CD4-positive, alpha-beta T cell treated with Interleukin-17A for 4 hours (primary cell): ENCODE measurements at places on chromosomes 11 and 22.

DNA sequence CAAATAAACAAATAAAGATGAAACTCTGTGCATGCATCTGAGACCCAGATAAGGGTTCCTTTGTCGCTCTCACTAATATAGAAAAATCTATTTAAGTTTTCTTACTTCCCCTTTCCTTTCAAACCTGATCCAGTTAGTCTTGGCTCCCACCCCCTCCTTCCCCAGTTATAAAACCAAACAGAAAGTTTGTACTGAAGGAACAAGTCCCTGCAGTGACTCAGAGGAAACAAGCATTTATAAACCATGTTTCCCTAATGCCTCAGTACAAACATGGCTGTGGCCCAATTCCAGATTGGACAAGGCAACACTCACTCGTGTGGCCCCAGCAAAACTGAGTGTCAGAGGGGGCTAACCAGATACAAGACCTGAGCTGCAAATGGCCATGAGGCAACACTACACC is 65.5 kb upstream of the ARHGAP20 start:
- no peak for DNase-seq

GRCh38 chr11:132992838-132993631 is 539.3 kb downstream of the OPCML start:
- no peak for DNase-seq

GRCh38 chr22:20989323-20990138 is 7.4 kb downstream of the LZTR1 start:
- no peak for DNase-seq

DNA sequence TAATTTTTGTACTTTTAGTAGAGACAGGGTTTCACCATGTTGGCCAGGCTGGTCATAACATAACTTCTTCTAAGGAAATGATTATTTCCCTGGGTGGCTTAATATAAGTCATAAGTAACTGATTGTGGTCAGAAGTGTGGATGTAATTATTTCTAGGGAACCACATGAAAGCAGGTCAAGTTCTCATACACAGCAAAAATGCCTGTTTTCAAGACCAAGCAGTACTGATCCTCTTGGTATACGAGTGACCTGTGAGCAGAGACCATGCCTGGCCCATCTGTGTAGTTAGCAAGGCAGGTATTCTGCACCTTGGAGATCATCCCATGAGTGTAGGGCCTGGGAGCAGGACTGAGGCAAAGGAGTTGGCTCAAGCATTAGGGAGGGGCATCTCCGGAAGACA is 32.5 kb upstream of the NUCB2 start:
- no peak for DNase-seq

DNA sequence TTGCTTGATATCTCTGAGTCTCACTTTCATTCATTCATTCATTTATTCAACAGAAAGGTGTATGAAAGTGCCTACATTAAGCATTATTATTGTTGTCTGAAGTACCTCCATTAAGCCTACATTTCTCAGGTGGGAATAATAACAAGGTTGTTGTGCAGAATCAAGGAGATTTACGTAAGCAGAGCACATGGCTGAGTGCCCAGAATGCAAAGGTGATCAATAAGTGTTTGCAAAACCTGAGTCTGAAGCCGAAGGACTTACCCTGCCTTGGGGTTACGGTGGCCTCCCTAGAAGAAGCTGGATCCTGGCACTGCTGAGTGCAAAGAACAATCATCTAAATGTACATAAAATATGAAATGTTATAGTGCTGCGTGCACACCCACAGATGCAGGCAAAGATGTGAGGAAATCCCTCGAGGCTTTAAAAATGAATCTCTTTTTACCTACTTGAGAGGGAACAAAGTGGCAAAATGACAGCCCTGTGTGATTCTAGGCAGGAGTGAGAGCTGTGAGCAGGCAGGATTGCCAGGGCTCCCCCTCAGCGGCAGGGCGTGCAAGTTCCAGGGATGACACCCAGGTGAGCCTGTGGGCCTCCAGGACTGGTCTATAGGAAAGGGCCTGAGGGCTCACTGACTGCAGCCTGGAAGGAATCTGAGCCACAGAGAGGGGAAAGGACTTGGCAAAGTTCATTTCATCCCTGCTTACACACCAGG is 133.1 kb upstream of the TBCEL start:
- no peak for DNase-seq

- DNase-seq = peak; percentile 68
Measured at GRCh38 chr11:6655790-6656583, at the start of gene DCHS1. Gene DCHS1 (minus strand): TSS chr11:6655809. CDS start chr11:6641613, 14,196 bp downstream.

DNA sequence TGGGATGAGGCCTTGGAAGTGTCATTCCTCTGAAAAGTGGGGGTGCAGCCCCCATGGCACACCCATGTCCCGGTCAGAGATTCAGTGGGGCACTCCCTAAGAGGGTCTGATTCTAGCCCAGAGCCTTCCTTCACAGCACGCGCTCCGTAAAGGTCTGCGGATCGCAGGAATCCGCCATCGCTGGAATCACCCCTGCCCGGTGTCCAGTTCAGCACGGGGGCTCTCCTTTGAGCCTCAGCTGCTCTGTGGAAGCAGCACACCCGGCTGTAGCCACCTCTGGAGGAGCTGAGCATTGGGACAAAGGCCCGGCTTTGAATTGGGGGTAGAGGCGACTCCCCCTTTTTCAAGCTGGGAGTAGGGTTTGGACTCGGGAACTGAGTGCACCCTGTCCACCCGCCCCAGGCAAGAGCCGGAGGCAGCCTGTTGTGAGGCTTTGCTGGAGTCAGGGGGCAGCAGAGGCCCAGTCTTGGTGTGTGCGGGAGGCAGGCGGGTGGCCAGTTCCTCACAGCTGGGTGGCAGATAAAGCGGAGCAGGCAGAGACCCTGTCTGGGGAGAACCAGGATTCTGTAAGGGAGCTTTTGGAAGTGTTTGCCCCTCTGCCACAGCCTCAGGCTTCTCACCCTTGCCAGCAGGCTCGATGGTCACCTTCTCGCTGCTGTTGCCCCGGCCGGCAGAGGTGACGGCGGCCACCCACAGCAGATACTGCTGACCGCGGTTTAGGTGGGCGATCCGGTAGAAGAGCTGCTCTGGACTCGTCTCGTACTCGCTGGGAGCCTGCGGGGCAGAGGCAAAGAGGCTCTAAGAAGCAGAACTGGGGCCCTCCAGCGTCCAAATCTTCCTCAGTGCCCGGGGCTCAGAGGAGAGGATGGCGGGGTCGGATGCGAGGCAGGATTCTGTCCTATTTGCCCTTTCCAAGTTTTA is 115.9 kb downstream of the CEP164 start:
- no peak for DNase-seq

- no peak for DNase-seq
Measured at GRCh38 chr22:19599626-19600243, 75.5 kb upstream of the CLDN5 start.

DNA sequence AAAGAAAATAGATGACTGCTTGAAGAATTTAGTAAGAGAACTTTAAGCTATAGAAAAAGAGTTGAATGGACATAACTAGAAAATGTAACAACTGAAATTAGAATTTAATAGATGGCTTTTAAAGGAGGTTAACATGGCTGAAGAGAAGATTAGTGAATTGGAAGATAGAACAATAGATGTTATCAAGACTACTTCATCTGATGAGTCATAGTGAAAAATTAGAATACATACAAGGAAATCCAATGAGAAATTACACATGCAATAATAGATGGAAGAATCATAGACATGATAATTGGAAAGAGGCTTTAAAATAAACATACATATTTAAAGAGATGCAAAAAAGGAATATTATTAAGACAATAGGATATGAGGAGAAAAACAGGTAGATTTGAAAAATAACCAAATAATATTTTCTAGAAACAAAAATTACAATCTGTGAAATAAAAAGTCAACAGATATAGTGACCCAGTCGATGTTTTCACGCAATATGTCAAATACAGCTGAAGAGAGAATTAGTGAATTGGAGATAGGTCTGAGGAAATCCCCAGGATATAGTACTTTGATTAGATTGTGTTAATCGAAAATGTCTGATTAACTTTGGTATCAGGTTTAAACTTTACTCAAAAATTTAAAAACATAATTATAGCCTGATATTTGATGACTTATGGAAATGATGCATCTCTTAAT is 28.2 kb downstream of the CAT start:
- DNase-seq = no peak

- DNase-seq = no peak
Measured at GRCh38 chr11:116750070-116750718, 22.6 kb downstream of the BUD13 start.
